ENCODE measurements at places on chromosomes 7 and 10. TPM values are rescaled to one million over a fixed set of nuclear protein-coding genes. Genes with fewer than 3 reads are reported as not detected.

The FGL2 gene
- 4.1 TPM for total RNA-seq

The SPDYE16 gene
- total RNA-seq = 0.18 TPM

The HYAL4 gene
- total RNA-seq = not detected

The ASCC1 gene
- 35.5 TPM for total RNA-seq

The CCDC146 gene
- total RNA-seq = 5.3 TPM

The IDI2 gene
- total RNA-seq = not detected

The ANKRD61 gene
- total RNA-seq = not detected

The DLX5 gene
- total RNA-seq = not detected

The TRPV5 gene
- total RNA-seq = not detected

The PILRA gene
- 1.5 TPM for total RNA-seq
